ENCODE measurements at places on chromosomes 12 and 14. TPM values are rescaled to one million over a fixed set of nuclear protein-coding genes. Genes with fewer than 3 reads are reported as not detected.

DICER1 gene
- 39.9 TPM for total RNA-seq

KRT86 gene
- total RNA-seq: 0.12 TPM

PTPN6 gene
- total RNA-seq: 321 TPM

PCED1B gene
- 133 TPM for total RNA-seq

- peak; percentile 85 for DNase-seq
Observed at GRCh38 chr14:61860294-61860918, 98.2 kb downstream of the SNAPC1 start.

DNA sequence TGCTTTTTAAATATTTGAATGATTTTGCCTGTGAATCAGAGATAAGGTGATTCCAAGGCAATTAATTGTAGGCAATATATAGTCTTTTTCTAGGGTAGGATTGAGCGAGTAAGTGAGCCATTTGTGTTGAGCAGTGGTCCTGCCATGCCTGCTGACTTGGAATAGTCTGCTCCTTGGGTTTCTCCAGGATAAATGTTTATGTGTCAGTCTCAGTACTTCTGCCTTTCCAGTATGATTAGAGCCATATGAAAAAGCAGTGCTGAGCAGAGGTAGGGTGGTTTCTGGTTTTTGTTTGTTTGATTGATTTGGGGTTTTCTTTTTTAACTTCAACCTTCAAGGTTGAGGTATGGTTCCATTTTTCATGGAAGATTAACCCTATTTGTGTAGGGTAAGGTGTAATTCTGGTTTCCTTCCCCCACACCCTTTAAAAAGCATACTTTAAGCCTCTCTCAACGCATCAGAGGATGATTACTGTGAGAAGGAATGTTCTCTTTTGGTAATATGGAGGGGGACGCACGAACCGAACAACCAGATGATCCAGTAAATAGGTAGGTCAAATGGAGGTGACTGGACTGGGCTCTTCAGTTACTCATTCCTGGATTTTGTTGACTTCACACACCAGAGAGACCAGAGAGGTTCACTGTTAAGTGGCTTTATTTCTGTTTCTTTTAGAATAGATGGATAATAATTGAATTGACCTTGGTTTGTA is 22.7 kb downstream of the FRMD6 start:
- no peak for DNase-seq

DNA sequence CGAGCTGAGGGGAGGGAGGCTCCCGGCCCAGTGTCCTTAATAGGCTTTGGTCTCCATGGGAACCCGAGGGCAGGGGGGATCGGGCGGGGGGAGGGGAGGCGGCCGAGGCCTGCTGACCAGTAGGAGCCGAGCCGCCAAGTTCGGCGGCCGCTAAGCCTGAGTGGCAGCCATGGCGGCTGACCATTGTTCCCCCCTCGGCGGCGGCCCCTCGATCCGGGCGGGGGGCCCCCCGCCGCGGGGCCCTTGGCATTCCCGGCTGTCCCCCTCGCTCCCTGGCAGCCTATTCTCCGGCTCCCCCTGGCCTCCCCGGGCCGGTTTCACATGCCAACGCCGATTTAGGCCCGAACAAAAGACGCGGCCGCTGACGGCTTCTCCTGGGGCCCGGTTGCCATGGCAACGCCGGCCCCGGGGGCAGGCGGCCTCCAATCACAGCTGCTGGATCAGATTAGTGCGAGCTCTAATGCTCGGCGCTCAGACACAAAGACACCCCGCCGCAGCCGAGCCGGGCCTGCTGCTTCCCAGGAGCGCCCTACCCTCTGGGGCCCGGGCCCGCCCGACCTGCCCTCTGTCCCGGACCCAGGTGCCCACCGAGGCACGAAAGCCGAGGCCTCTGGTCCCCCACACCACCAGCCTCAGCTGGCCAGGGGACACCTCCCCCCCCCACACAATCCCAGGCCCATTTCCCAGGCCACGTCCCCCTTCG is 7.3 kb downstream of the MSI1 start:
- peak; percentile 18 for DNase-seq

DNA sequence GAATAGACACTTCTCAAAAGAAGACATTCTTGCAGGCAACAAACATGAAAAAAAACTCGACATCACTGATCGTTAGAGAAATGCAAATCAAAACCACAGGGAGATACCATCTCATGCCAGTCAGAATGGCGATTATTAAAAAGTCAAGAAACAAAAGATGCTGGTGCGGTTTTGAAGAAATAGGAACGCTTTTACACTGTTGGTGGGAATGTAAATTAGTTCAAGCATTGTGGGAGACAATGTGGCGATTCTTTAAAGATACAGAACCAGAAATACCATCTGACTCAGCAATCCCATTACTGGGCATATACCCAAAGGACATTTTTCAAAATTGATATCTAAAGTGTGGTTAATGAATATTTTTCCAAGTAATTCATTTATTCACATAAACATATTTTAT is 39.6 kb upstream of the LIN7A start:
- no peak for DNase-seq

GRCh38 chr12:76329159-76329558 is 19.1 kb downstream of the BBS10 start:
- no peak for DNase-seq

DNA sequence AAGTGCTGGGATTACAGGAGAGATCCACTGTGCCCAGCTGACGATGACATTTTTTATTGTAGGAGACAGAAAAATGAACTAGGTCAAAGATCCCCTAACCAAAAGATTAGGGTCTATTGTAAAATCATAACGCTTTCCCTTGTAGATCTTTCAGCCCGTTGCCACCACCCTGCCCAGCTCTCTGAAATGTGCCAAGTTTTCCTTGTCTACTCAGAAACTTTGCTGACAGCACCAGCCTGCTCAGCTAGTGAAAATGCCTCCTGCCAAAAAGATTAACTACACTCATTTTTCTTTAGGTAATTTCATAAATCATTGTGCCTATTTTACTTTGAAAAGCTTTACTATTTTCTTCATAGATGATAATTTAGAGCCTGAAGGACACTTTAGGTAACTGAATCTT is 28.2 kb upstream of the RASSF3 start:
- no peak for DNase-seq

Measured in activated CD4-positive, alpha-beta memory T cell treated with anti-CD3 and anti-CD28 coated beads for 36 hours (primary cell).